ENCODE measurements at places on chromosomes 7 and 10.

DNA sequence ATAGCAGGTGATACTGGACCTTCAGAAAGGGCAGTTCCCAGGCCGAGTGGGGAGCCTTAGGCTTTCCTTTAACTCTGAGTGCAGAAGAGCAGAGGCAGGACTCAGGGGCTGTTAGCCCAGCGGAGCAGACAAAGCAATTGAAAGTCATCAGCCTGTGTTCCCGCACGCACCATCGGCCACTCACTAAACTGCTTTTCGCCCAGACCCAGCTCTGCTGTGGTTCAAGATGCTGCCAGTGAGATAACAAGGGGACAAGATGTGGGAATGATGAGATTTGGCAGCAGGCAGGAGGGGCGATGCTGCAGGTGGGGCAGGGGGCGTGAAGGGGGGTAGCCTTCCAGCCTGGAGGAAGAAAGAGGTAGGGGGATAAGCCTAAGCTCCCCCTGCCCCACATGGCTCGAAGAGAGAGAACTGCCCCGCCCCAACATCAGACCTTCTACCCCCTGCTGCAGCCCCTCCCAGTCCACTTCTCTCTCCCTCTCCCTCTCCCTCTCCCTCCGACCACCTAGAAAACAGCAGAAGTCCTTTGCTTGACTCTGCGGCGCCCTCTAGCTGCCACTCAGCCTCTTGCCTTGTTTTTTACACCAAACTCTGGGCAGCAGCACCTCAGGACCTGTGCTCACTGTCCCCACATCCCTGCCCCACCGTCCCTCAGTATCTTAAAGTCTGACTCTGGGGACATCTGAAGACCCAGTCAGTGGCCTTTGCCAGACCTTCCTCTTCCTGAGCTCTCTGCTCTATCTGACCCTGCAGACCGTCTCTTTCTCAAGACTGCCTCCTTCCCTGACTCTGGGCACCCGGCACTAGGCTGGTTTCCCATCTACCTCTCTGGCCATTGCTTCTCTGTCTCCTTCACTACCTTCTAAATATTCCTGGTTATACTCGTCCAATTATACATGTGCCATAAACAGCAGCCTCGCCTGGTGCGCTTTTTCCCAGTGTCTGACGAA lies 110.5 kb downstream of the C10orf105 start:
- DNase-seq = peak; percentile 48

GRCh38 chr7:40757109-40757508 lies 622.3 kb downstream of the SUGCT start:
- no peak for DNase-seq

DNA sequence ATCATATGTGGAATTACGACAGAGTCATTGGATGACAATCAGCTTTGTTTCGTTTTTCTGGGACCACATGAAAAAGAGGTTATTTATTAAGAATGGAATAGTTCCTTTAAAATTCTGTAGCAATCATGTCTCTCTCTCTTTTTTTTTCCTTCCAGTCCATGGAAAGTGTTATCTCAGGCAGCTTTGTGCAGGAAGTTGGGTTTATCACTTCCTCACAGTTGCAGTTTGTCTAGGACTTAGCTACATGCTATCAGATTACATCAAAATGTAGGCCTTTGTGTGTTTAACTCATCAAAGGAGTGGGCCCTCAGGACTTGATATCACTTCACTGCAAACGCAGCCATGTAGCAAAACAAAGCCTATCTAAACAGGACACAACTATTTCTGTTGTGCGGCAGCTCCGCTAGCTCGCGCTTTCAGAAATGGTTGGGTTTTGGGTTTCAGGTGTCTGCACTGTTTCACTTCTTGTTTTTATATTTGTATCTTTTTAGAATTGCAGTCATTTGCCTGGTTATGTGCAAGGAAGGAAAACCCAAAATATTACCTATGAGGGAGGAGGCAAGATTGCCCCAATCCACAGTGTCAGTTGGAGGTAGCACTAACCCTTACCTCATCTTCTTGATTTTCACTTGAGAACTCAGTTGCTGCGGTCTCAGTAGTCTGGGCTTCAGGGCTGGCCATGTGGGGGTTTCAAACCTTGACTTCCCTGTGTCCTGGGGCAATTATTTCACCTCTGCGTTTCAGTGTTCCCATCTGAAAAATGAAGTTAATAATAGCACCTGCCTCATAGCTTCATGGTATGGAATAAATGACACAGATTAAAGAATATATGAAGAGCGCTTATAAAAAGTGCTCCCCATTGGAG lies 66.7 kb downstream of the HHEX start:
- no peak for DNase-seq

DNA sequence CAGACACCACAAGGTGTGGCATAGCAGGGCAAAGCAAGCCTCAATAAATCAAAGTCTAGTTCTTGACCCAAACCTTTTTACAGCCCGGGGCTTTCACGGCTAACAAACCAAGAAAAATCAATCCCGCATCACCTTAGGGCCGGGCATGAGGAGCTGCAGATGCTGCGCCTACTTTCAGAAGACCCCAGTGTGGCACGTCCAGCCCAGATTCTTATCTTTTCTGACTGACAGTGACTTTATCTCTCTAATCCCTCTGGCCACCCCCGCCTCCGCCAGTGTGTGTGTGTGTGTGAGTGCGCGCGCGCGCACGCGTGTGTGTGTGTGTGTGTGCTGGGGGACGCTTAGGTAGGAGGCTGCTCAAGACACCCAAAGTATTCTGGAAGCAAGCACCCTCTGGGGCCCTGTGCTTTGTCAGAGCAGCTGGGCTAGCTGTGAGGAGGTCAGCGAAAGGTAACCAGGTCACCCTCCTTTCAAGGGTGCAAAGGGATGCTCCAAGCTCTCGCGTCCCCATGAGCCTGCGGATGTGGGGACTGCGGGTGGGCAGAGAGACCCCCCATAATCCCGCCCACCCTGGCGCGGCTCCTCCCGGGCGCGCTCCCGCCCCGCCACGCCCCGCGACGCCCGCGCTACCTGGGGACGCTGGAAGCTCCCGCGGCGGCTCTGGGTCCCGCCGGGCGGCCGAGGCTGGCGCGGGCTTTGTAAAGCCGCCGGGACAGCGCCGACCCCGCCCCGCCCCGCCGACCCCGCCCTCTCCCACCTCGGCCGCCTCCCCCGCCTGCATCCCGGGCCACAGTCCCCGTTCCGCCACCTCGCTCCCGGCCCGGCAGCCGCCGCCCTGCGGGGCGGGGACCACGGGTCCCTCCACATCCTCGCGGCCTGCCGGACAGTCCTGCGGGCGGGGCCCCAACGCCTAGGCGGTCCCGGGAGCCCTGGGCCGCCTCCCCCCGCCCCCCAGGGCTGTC lies 57.1 kb upstream of the RHOBTB1 start:
- no peak for DNase-seq

- DNase-seq = no peak
Measured at GRCh38 chr7:69736126-69736810, 138.0 kb downstream of the AUTS2 start.

GRCh38 chr7:20696803-20697333 lies 81.4 kb downstream of the ABCB5 start:
- no peak for DNase-seq

GRCh38 chr10:571688-572451 lies 117.6 kb downstream of the DIP2C start:
- no peak for DNase-seq

GRCh38 chr10:14447094-14447839 lies 116.5 kb upstream of the FRMD4A start:
- DNase-seq = no peak

- no peak for DNase-seq
Measured at GRCh38 chr10:11396311-11396955, 215.0 kb downstream of the USP6NL start.

DNA sequence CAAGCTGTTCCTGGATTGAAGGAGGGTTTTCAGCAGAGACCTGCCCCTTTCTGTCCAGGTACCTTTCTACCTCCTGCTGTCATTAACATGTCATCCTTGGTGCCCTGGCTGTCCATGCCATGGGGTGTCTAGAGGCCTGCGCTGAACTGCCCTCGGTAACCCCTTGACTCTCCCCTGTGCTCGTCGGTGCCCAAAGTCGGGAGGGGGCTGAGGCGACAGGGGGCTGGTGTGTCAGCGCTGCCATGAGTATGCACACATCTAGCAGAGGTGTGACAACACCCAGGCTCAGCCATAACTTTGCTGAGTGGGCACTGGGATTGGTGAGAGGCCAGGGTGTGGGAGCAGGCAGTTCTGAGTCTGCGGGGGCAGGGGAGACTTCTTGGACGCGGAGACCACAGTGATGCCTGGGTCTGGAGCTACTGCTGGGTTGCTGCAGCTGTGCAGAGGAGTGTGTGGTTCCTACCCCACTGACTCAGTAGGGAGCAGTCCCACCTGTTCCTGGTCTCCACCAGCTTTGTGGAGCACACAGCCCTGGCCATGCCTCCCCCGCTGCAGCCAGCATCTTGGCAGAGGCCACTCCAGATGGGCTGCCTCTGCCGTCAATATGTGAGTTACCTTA lies 376.2 kb upstream of the SEMA3C start:
- DNase-seq = no peak

DNA sequence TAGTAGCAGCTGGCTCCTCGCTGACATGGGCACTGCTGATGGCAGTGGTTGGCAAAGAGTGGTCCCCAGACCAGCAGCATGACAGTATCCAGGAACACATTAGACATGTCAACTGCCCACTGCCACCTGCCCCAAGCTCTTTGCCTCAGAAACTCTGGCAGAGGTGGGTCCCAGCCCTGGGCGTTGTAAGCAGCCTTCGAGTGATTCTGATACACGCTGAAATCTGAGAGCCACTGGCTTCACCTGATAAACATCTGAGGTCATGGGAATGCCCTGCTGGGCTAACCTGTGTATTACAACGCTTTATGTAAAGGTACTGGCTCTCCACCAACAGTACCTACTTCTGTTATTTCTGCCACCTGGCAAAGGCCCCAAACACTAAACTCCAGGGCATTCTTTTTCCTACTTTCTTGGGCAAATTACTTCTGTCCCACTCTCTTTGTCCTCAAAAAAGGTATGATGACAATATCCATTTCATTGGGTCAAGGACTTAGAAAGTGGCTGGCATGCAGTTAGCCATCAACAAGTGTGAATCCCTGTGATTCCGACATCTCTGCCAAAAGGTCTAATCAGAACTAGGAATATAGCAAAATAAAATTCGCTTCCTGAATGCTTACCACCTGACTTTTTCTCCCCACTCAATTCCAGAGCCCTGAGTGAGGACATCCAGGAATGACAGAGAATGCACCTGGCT lies 9.2 kb downstream of the SGMS1 start:
- DNase-seq = no peak

- no peak for DNase-seq
Measured at GRCh38 chr7:80335511-80336231, 176.2 kb downstream of the GNAT3 start.

DNA sequence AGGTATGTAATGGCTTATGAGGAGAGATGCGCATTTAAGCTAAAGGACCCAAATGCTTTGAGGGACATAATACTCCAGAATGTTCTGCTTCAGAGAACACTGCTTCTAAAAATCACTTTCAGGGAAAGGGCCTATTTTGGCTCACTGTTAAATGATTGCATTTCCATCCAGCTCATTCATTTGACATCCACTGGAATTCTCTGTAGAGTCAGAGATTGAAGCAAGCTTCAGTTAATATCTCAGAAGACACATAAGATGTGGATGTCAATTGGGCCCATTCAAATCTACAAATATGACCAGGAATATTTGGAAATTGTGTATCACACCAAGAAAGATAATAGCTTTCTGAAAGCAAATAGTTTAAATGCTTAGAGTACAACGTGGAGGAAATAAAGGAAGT lies 209.9 kb upstream of the VSTM2A start:
- no peak for DNase-seq

GRCh38 chr7:32564542-32564941 lies 69.3 kb downstream of the AVL9 start:
- DNase-seq = no peak

DNA sequence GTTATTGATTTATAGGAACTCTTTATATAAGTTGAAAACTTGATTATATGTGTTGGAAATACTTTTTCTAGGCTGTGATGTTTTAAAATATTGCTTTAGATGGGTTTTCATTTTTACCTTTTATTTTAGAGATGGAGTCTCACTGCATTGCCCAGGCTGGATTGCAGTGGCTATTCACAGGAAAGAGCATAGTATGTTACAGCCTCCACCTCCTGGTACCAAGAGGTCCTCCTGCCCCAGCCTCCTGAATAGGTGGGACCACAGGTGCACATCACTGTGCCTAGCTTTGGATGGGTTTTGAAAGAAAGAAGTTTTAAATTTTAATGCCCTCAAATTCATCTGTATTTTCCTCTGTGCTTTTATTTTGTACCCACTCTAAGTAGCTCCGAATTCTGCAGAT lies 105.4 kb downstream of the TCF7L2 start:
- no peak for DNase-seq

GRCh38 chr10:124026589-124026939 lies 66.8 kb downstream of the CHST15 start:
- DNase-seq = no peak

DNA sequence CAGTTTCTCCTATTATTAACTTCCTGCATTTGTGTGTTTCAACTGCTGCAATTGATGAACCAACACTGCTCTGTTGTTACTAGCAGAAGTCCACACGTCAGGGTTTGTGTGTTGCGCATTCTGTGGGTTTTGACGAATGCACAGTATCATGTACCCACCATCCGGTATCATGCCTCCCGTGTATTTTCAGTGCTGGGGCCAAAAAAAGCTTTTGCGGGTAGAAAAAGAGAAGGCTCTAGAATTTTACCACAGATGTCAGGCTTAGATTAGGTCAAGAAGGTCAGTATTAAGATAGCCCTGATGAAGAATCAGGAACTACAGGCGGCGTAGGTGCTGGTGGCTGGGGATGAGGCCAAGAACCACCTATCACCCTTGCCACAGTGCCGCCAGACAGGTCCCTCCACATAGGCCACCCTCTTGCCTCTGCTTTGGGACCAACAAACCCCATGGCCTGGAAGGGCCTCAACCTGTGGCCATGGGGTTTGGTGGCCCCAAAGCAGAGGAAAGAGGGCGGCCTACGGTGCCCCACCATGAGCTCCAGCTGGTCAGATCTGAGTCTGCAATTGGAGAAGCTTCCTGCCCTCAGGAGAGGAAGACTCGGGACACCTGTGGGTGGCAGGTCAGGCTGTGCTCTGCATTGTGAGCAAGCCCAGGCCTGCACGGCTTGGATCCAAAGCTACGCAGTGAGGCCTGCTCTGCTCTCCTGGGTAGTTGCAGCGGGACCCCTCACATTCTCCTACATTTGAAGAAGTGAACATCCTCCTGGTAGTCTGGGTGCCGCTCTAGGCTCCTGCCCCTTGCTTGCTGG lies 71.9 kb downstream of the MKI67 start:
- DNase-seq = no peak

DNA sequence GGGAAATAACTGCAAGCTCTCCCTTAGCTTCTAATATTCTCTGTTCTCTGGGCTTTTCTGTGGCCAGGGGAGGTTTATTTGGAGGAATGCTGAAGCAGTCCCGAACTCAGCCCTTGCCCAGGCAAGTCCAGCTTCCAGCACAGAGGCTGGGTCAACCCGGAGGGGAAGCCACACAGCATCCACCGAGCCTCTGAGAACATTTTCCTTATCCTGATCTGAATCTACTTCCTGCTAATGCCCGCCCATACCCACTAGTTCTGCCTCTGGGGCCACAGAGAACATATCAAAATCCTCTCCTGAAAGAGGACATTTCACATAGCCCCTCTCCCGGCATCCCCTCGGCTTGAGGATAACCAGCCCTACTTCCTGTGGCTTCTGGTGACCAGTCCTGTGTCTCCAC lies 31.1 kb downstream of the SH3PXD2A start:
- DNase-seq = no peak

GRCh38 chr7:30159163-30159562 lies 24.4 kb downstream of the MTURN start:
- DNase-seq = no peak
